T-helper 17 cell (primary cell): ENCODE measurements at places on chromosomes 3 and 15.

DNA sequence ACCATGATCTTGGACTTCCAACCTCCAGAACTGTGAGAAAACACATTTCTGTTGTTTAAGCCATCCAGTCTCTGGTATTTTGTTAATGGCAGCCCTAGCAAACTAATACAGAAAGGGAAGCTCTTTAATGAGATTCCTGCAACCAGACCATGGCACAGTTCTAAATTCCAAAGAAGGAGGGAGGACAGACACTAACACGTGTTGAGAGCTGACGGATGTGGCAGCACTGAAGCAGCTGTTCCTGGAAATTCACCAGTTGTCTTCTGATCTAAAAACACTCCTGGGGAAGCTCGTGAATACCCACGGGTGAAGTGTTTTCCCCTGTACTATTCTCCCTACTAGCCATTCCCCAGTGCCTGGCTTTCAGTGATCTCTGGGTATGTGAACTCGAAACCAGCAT lies 56.7 kb downstream of the RPL22L1 start:
- peaks cover 18% of the 10 kb centered on the region for H3K4me1 ChIP-seq
- peaks cover 2% of the 10 kb centered on the region for H3K36me3 ChIP-seq
- H3K27me3 ChIP-seq: peaks cover 28% of the 10 kb centered on the region
- DNase-seq: no peak
- no peak overlapping the region for H3K27ac ChIP-seq

DNA sequence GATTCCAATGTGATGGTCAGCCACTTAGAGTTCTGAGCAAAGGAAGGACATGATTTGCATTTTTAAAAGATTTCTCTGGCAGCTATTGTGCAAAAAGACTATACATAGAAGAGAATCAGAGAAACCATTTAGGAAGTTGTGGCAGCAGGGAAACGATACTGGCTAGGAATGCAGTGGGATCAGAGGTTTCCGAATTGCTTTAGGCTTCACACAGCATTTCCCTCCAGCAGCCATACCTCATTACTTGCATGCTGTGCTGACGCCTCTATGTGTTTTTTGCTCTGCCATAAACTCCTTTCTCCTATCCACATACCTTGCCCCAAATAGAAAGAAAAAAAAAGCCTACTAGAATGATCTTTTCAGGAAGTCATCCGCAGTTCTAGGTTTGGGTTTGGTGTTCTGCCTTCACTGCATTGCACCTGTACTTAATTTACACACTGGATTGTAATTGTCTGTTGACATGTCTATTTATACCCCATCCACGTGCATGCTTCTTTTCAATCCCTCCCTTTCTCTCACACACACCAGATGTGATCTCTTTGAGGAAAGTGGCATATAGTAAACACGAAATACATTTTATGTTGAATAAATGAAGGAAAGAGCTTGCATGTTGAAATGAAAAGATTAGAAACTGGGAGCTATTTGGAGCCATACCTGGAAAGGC lies 860.3 kb upstream of the SEMA6D start:
- no peaks in the 10 kb centered on the region for H3K36me3 ChIP-seq
- no peak overlapping the region for H3K4me3 ChIP-seq
- H3K4me1 ChIP-seq: no peaks in the 10 kb centered on the region
- no peak overlapping the region for H3K27ac ChIP-seq
- no peaks in the 10 kb centered on the region for H3K27me3 ChIP-seq

GRCh38 chr15:35696767-35697231 lies 150.8 kb upstream of the DPH6 start:
- H3K4me1 ChIP-seq: no peaks in the 10 kb centered on the region
- peaks cover 14% of the 10 kb centered on the region for H3K27me3 ChIP-seq
- DNase-seq: no peak
- H3K36me3 ChIP-seq: no peaks in the 10 kb centered on the region

GRCh38 chr3:197730200-197730599 lies 6.5 kb downstream of the RUBCN start:
- peaks cover 28% of the 10 kb centered on the region for H3K4me1 ChIP-seq
- no peaks in the 10 kb centered on the region for H3K36me3 ChIP-seq
- no peak overlapping the region for H3K4me3 ChIP-seq
- DNase-seq: no peak
- no peaks in the 10 kb centered on the region for H3K27me3 ChIP-seq
- H3K27ac ChIP-seq: peak overlapping the region; percentile 81

DNA sequence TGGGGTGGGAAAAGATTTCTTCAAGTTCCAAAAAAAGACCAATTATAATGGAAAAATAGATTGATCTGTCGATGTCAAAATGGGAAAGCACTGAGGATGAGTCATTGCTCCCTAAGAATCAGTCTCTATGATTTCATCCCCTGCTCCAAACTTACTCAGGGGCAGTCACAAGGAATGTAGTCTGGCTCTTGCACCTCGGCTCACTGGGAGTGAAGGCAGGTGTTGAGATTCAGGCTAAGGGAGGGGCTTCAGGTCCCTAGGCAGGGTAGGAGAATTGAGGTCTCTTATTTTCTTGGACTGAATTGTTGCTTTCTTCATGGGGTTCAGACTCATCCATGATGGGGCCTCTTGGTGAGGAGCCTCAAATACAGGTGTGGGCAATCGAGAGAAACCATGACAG lies 14.2 kb downstream of the ESYT3 start:
- DNase-seq: no peak
- H3K36me3 ChIP-seq: no peaks in the 10 kb centered on the region
- no peak overlapping the region for H3K27ac ChIP-seq
- no peak overlapping the region for H3K4me3 ChIP-seq
- peaks cover 19% of the 10 kb centered on the region for H3K27me3 ChIP-seq

DNA sequence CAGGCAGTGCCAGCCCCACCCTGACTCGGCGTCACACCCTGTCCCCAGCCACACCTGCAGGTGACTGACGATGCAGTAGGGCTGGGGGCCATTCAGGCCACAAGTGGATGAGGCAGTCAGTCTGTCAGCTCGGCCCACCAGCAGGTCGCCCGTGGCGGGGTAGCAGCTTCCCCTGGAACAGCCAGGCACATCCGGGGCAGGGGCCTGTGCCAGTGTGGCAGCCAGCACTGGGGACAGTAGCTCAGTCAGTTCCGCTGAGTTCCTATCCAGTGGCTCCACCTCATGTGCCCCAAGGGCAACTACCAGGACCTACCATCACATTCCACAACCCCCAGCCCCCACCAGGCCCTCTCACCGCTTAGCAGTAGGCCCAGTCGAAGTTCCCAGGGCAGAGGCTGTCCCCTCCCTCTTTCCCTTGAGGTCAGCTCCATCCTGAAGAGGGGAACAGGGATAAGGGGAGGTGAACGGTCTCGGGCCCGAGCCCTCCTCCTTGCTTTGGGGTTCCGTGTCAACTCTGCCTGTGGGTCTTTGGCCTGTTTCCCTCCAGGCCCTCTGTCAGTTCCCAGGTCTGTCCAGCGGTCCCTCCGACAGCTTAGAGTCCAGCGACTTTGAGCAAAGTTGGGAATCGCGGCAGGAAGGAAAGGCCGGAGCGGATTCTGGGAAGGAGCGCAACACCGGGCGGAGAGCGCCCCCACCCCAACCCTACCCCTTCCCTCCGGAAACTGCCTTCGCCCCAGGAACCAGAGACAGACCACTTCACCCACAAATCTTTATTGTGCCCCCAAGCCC lies at the start of gene LAMB2:
Gene LAMB2 (minus strand): TSS at position 614 of the 789 bp plus-strand sequence. CDS start 183 bp downstream, at position 431.
- H3K27me3 ChIP-seq: peaks cover 40% of the 10 kb centered on the region
- DNase-seq: no peak
- H3K27ac ChIP-seq: no peak within 1 kb of the TSS
- H3K4me3 ChIP-seq: no peak within 1 kb of the TSS
- H3K36me3 ChIP-seq: peaks cover 2% of the 10 kb centered on the region
- H3K4me1 ChIP-seq: peaks cover 3% of the 10 kb centered on the region

DNA sequence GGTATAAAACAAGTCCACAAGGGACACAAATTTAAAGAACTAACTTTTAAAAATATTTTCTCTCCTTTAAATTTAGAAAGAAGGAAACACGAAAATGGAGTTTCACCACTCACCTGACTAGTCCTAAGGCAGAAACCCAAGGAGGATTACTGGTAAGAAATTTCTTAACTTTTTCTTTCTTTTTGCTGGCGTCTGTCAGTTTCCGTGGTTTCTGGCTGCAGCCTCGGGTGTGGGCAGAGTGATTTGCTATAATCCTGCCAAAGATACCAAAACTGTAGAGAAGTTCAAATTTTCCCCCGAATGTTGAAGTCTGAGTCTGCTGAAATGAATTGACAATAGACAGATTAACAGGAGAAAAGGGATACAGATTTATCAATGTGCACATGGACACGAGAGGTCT lies 843.6 kb upstream of the ALCAM start:
- no peaks in the 10 kb centered on the region for H3K36me3 ChIP-seq
- no peak overlapping the region for H3K4me3 ChIP-seq
- no peak overlapping the region for H3K27ac ChIP-seq
- H3K4me1 ChIP-seq: peaks cover 11% of the 10 kb centered on the region
- H3K27me3 ChIP-seq: peaks cover 19% of the 10 kb centered on the region

- DNase-seq: no peak
- no peak overlapping the region for H3K27ac ChIP-seq
- H3K4me1 ChIP-seq: no peaks in the 10 kb centered on the region
Measured at GRCh38 chr15:49494842-49495241, 71.8 kb downstream of the FGF7 start.

DNA sequence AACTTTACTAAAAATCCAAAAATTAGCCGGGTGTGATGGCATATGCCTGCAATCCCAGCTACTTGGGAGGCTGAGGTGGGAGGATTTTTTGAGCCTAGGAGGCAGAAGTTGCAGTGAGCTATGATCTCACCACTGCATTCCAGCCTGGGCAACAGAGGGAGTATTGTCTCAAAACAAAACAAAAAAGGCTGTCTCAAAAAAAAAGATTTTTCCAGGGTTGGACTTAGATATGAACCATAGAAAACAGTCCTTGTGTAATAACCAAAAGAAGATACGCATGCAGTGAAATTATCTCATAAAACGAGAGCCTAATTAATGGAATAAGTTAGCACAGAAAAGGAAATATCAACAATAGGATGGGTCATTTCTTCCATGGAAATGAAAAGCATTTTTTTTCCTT lies 320.4 kb upstream of the RASGRP1 start:
- H3K27ac ChIP-seq: no peak overlapping the region
- H3K4me3 ChIP-seq: no peak overlapping the region
- H3K27me3 ChIP-seq: peaks cover 15% of the 10 kb centered on the region
- no peak for DNase-seq
- no peaks in the 10 kb centered on the region for H3K36me3 ChIP-seq
